ENCODE measurements at places on chromosomes 6 and 20. TPM values are rescaled to one million over a fixed set of nuclear protein-coding genes. Genes with fewer than 3 reads are reported as not detected.
A peak's percentile ranks its signal among the peaks of the same experiment; 100 is the strongest.

DNA sequence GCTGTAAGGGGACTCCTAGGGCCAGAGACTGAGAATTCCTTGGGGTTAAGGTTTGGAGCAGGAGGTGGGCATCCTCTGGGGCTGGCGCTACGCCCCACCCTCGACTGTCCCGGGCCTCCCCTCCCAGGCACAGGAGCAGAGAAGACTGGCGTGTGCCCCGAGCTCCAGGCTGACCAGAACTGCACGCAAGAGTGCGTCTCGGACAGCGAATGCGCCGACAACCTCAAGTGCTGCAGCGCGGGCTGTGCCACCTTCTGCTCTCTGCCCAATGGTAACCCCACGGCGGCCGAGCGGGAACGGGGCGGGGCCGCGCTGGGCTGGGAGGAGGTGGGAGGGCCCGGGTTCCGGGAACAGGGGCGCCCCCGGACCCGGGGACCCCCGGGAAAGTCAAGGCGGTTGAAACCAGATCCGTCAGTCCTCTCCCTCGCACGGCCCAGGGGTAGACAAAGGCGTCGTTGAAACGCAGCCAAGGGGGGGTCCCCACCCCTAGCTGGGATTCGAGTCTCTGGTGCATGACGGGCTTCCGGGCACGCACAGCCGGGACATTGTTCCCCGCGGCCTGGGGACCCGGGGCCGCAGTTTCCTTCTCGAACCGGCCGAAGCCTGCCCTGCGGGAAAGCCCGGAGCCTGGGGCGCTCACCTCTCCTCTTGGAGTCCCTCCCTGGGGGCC is 844 bp downstream of the WFDC2 start:
- DNase-seq = no peak

Gene COL10A1
- not detected for total RNA-seq

DNA sequence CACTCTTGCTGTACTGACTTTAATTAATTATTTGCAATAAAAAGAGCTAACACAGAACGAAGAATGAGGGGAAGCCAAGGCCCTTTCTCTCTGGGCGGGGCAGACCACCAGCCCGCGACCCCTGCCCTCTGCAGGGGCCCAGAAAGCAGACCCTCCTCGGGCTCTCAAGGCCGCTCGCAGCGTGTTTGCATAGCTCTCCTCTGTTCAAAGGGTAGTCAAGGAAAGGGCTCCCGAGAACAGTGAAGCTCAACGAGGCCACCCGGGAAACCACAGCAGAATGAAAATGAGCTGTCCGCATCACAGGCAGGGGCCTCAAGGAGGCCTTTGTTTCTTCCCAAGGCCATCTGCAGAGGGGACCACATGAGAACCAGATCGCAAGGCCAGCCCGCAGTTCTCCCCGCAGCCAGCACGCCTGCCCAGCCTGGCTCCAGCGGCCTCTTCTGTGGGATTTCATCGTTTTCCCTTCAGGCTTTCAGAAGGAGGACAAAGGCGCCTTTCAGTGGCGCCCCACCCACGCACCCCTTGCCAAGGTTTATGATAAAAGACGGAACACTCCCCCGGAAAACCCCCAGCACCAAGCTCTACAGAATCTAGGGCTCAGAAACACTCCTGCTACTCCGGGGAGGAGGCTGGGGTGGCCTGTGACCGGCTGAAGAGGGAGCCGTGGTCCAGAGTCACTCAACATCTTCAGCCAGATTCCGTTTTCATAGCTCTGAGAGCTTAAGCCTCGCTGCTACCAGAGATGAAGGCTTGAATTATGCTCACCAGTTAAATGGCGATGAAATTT is 25.3 kb downstream of the ACSS1 start:
- DNase-seq = peak; percentile 91

- no peak for DNase-seq
Measured at GRCh38 chr20:16530201-16530681, 43.0 kb downstream of the KIF16B start.

Gene PBOV1
- total RNA-seq = not detected

Gene ARFGAP1
- total RNA-seq = 28.1 TPM

DNA sequence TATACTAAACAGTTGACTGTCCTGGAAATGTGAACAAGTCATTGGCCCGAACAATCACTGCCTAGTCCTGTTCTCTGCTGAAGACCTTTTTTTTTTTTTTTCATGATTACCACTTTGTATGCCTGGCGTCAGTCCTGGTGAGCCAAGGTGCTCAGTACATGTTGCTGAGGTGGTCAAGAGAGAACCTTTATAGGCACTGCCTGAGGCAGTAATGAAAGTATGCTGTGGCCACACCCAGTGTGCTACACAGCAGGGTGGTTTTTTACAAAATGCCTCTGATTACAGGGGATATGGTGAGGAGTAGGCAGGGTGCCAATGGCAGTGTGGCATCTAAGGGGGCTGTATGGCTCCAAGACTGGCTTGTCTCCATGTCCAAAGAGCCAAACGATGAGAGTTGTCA is 135.1 kb upstream of the ENPP5 start:
- no peak for DNase-seq

GRCh38 chr6:87656857-87657256 is 45.2 kb downstream of the AKIRIN2 start:
- DNase-seq = no peak

DNA sequence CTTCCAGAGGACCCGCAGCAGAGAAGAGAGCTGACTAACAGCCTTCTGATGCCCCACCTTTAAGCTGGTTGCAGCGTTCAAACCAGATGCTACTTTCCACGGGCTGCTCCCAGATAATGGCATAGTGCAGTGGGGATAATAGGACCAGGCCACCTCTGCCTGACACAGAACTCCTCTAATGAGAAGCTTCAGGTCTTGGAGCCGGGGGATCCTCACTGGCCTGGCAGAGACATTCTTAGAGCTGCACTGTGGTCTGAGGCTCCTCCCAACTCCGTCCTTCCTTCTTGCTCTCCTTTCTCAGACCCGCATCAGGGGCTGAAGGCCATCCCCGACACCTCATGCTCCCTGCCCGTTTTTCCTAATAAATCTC is 206.6 kb upstream of the MARCKS start:
- no peak for DNase-seq

DNA sequence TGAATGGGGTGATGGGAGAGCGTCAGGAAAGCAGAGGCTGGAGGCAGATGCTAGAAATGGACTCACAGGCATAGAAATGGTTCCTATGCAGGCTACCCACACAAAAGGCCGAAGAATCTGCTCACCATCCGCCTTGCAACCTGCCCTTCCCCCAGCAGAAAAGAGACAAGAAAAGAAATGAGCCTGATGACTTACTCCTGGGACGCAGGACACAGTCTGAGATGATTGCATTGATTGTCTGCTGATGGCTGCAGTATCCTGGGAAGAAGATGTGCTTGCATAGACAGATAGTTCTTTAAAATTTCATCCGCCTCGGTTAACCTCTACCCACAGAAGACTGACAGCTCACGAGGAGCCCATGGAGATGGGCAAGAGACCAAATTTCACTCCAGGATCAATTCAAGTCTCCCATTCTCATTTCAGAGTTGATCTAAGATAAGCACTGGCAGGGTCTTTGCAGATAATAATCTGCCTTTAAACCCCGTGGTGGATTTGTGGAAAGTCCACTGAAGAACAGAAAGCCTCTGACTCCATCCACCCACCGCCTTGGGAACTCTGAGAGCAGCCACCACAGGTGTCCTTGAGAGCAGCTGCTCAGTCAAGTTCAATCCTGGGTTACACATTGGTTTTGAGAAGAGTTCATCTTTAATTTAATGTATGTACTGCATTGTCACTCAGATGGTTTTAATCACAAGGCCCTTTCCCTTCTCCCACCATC is 7.2 kb downstream of the AGPAT4 start:
- DNase-seq = no peak

GRCh38 chr6:5294392-5295211 is 33.3 kb downstream of the FARS2 start:
- no peak for DNase-seq

DNA sequence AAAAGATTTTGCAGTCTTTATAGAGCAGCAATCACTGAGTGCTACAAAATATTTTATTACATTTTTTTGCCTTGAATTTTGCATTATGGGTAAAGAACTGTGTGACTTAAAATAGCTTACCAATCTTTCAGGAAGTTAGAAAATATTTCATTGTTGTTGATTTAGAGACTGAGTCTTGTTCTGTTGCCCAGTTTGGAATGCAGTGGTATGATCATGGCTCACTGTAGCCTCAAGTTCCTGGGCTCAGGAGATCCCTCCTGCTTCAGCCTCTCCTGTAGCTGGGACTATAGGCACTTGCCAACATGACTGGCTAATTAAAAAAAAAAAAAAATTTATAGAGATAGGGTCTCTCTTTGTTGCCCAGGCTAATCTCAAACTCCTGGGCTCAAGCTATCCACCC is 100.8 kb downstream of the ADGRB3 start:
- no peak for DNase-seq

Gene SAPCD1
- total RNA-seq = 0.31 TPM

DNA sequence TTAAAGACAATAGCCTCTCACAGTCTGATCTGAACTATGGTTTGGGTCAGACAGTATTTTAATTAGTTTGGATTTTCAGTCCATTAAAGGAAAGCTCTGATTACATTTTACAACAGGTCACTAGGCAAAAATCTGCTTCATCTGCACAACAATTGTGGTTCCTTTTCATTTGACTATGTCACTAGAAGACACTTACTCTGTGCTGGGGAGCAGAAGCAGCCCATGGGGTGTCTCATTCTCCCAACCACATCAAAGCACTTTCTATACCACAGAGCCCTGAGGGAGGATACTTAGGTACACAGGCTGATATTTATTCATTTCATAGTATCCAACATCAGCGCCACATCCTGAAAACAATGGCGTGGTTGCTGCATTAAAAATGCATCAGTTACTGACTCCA is 36.6 kb upstream of the HDAC2 start:
- no peak for DNase-seq

GRCh38 chr6:31915351-31915750 is 12.2 kb upstream of the C2 start:
- no peak for DNase-seq

Gene IFNGR1
- total RNA-seq = 72.5 TPM

- DNase-seq = no peak
Measured at GRCh38 chr6:74755778-74756177, 450.1 kb downstream of the COL12A1 start.

GRCh38 chr6:133854364-133855275 is 34.3 kb upstream of the TCF21 start:
- no peak for DNase-seq

Gene COQ3
- total RNA-seq = 12.2 TPM

- no peak for DNase-seq
Measured at GRCh38 chr6:128365520-128366160, 154.8 kb downstream of the PTPRK start.

Gene EMILIN3
- total RNA-seq = 3.1 TPM
